ENCODE measurements at places on chromosomes 6 and 20.

- no peak for DNase-seq
These were observed 463 bp upstream of the HLA-DMB start for GRCh38 chr6:32941214-32941768.

DNA sequence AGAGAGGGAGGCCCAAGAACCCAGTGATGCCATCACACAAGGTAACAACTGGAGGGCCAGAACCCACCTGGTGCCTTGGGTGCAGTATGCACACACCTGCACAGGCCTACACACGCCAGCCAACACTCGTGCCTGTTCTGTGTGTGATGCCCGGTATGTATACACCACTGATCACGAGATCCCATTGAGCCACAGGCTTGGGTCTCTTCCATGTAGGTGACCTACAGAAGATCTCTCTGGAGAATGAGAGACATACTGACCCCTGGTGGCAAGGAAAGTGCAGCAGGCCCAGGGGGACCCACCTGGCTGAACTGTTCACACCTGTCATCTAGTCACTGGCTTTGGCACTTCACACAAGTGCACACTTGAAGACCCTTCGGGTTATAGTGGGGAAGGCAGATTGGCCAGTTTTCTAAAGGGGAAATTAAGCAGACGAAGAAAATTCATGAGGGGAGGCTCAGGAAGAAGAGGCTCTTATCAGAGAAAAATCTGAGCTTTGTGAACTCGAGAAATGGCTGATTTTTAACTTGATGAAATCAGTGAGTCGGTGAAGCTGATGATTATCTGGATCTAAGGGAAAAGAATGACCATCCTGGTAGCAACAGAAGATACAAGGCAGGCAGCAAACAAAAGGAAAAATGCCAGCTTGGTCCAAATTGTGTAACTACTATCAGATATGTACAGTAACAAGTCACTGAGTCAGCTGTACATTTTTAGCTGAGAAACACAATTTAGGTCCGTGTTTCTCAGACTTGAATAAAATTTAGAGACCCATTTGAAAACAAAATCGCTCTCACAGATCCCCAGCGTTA is 69.1 kb upstream of the PBOV1 start:
- DNase-seq = no peak

GRCh38 chr20:23019403-23019802 is 15.7 kb upstream of the SSTR4 start:
- no peak for DNase-seq

- DNase-seq = no peak
These were observed 108.7 kb upstream of the LRFN2 start for GRCh38 chr6:40695750-40696415.

GRCh38 chr6:52221302-52221701 is 23.0 kb downstream of the IL17F start:
- no peak for DNase-seq

DNA sequence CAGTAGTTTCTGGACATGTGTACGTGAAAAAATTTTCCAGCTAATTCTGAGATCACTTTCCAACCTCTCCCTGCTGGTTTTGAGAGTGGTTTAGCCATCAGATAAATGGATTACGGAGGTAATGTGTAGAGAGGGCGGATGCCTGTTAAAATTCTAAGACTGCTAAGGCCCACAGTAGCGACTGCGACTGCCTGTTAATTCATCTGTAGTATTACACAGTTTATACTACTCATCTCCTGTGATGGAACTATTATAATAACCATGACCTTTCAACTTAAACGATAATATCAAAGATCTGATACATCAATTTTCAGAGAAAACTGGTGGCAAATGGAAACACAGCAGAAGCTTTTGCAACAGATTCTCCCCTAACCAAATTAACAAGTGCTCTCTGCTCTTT is 102.3 kb downstream of the IRF4 start:
- no peak for DNase-seq

DNA sequence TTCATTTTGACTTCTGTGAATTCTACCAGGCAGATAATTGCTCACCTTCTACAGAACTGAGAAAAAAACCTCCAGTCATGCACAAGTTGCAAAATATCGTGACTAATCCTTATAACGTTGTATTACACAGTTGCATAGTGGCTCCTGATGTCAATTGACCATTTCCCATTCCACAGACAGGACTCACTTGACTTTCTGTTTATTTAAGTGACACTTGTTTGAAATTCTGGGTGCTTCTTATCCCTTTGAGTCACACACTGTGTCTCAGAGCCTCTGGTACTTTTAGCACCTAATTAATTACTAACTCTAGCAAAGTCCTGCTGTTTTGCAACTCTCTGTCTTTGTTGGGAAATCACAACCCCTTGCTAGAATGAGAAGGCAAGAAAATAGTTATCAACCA is 16.2 kb upstream of the RSPO3 start:
- DNase-seq = no peak

DNA sequence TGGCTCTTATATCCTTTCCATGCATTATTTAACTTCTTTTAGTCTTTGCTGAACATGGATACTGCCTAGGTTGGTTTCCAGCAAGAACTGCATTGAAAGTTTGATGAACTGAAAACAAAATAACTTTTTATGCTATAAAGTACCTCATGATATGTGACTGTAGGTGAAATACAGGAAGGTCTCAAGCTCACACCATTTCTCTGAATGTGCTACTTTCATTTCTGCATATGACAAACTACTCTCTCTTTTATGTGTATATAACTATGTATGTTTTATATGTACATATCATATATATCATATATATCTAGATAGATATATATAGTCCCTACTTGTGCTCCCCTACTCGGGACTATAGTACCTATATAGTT is 65.9 kb downstream of the AIG1 start:
- no peak for DNase-seq

DNA sequence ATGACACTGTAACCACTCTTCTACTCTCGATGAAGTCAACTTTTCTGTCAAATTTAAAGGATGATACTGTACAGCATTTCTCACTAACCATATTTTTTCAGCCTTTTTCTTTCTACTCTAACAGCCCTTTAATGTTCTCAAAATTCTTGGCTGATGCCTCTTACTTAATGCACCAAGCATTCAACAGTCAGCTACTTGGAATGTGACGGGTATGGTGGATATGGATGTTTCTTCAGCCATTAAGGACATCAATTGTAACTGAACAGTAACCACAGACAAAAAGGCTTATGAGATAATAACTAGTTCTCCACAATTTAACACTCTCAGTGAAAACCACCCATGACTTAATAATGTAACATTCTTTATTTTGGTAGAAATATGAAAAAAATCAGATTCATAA is 467.2 kb upstream of the ZNF337 start:
- DNase-seq = no peak

DNA sequence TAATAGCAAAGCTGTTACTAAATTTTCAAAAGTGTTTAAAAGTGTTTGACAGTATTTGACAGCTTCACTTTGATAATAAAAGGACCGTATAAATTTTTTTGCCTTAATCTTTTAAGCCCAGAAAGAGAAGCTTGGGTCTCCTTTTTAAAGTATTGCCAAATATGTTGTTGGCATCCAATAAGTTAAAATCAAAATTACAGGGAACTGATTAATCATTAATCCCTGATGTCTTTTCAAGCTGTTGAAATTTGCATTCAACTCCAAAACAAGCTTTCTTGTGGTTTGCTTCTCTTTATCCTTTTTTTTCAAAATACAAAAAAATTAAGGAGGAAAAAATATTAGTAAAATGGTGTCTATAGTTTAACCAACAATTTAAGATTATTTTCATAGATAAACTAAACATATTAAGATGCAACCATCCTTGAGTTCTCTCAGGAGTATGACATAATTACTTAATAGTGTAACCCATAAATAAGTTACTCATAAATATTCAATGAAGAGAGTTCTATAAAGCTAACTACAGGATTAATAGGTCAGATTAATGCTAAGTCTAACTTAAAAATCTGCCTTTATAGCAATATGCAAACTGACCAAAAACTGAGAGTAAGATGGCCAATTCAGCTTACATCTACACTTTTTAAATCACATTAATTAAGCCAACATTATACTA is 27.0 kb upstream of the CALHM6 start:
- no peak for DNase-seq

- DNase-seq = no peak
These were observed 196.5 kb downstream of the SLC35F1 start for GRCh38 chr6:118103381-118104146.

GRCh38 chr6:122438975-122439374 is 32.6 kb downstream of the SERINC1 start:
- no peak for DNase-seq

DNA sequence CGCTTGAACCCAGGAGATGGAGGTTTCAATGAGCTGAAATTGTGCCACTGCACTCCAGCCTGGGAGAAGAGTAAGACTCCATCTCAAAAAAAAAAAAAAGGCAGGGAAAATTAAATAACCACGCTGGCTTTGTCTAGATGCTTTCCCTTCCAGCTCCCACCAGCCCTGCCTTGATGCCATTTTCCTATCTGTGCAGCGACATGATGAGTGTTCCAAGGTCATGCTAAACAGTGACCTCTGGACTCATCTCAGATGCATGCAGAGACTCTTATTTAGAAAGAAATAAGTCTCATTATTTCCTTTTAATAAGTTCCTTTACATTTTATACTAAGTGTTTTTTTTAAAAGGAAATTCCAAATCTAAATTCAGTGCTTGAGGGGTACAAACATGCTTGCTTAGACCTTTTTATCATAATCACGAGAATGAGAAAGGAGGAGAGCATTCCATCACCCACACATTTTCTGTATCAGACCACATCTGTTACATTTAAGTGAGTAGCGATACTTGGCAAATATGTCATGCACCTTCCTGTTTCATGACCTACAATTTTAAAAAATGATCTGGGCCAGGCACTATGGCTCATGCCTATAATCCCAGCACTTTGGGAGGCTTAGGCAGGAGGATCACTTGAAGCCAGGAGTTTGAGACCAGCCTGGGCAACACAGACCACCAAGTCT is 101.1 kb upstream of the RREB1 start:
- DNase-seq = no peak

DNA sequence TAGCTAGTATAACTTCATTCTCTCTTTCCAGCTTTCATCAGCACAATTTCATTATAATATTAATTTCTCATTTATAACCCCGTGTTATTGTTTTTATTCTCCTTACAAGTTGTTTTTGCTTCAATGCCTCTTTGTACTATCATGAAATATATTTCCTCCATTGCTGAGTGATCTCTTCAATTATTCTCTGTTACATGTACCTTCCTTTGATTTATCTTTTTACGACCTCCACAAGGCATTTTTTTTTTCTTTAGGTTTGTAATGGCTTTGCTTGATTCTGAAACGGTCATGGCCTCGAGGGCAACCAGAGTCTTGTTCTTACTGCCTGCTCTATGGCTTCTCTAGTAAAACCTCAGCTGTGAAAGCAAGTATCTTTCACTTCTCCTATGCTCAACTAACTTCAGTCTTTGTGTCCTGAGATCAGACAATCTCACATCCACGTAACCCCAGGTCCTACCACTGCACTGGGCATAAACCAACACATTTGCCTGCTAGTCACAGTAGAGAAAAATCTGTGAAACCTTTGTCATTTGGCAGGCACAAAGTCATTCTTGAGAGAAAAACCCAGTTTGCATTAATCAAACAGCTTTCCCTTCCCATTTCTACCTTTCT is 119.9 kb downstream of the UST start:
- no peak for DNase-seq

DNA sequence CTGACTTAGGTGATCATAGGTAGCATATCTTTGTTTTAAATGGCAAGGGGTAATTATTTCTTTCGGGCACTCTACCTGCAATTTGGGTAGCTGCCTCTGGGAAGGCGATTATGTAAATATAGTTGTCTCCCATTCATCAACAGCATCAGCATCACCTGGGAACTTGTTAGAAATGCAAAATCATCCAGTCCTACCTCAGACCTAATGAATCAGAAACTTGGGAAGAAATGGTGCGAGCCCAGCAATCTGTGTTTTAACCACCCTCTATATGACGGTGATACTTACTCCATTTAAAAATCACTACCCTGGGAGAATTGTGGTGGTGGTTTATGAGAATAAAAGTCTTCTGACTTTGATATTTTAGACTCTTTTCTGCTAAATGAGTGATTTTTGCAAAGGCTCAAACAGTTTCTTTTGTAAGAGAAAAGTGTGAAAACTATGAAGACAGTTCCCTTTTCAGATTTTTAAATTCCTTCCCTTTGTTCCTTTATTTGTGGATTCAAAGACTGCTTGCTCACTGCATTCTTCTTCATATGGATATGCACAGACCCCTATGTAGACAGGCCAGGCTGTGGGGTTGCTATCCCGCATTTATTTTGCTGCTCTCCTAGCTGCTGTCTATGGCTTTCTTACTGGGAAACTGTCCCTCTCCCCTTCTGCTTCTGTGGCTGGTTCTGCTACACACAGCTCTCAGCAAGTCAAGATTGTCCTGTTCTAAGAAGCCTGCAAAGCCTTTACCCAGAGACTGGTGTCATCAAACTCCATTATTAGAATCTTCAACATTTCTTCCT is 365.3 kb downstream of the RNF144B start:
- DNase-seq = no peak

DNA sequence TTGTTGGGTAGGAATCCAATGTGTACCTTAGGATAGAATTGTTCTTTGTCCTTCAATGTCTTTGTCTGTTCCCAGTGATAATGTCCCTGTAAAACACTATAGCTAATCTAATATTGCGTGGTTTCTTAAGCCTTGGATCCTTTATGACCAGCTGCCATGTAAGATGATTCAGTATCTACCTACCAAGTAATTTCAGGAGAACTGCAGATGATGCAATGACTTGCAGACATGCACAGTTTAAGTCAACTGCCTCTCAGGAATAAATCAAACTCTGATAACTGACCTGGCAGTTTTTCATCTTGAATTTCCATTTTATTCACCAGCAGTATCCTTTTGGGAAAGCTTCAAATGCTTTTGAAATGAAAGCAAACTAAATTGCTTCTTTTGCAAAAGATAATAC is 157.8 kb downstream of the TPBG start:
- no peak for DNase-seq

- no peak for DNase-seq
These were observed 295.2 kb downstream of the CDH26 start for GRCh38 chr20:60253471-60253870.

GRCh38 chr20:50181344-50181743 is 9.3 kb upstream of the CEBPB start:
- no peak for DNase-seq

- DNase-seq = no peak
These were observed 63.7 kb downstream of the ATXN1 start for GRCh38 chr6:16697437-16698161.

- no peak for DNase-seq
These were observed 38.1 kb downstream of the RPP40 start for GRCh38 chr6:4965562-4966389.

GRCh38 chr6:158947284-158947683 is 52.7 kb downstream of the RSPH3 start:
- no peak for DNase-seq

GRCh38 chr6:125117818-125118217 is 35.8 kb upstream of the TPD52L1 start:
- no peak for DNase-seq

GRCh38 chr6:158050955-158051354 is 69.3 kb downstream of the SYNJ2 start:
- DNase-seq = no peak

- no peak for DNase-seq
These were observed 126.0 kb upstream of the RREB1 start for GRCh38 chr6:6981681-6982322.

- DNase-seq = no peak
These were observed 130.2 kb upstream of the SYNDIG1 start for GRCh38 chr20:24339210-24339641.

Measured in nucleus accumbens (tissue), 56 donors.